ENCODE measurements at places on chromosomes 11 and 22.
A peak's percentile ranks its signal among the peaks of the same experiment; 100 is the strongest.

GRCh38 chr11:71454470-71455113 lies 1.6 kb downstream of the NADSYN1 start:
- DNase-seq: no peak

GRCh38 chr22:47128216-47128615 lies 365.8 kb downstream of the TBC1D22A start:
- DNase-seq: no peak

DNA sequence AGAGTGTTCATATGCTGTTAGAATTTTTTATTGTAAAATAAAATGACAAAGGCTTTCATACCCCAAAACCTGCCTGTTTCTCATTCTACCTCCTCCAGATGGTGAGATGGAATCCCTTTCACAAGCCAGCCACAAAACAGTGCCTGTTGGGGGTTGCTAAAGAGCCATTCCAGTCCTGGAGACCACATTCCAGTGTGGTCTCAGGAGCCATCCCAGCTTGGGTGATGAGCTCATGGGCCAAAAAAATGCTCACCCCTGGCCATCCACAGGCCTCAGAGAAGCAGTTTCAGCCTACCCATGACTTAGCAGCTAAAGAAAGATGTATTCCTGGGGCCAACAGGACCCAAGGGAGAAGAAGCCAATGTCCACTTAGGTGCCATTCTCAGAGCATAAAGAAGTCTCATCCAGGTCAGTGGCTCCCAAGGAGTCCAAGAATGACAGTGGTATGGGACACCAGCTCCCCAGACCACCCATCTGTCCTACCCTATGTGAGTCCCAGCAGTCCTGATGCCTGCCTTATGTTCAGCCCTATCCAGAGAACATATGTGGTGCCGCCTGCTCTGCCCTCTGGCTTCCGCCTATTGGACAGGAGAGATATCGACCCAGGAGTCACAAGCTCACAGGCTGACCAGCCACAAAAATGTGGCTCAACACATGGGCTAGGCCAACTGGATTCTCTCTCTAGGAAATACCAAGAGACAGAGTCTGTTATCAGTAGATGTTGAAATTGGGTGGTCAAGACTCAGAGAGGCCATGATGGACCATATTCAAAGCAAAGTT lies 26.4 kb downstream of the C11orf91 start:
- no peak for DNase-seq

DNA sequence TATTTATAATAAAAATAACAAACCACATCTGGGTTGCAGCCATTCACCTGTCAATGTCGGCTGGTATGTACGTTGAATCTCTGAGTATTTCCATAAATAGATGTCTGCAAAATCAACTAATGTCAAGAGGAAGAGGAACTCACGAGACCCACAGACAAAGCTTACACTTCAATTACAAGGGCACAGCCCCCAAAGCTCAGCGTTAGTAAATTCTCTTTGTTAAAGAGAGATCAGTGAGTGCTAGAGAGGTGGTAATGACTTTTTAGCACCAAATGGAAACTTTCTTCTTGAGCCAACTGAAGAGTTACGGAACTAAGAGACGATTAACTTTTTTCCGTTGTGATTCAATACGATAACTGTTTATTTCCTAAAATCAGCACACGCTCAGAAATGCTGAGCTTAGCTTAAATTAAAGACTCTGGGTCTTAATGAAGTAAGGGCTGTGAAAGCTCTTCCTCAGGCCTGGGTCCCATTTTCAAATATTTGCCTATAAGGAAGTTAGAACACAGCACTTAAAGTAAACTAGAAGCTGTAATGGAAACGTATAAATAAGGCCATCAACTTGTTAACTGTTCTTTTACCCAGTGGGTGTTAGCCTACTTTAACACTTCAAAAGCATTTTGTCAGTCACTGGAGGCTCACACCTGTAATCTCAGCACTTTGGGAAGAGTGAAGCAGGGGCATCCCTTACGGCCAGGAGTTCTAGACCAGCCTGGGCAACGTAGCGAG lies 22.8 kb upstream of the TFIP11 start:
- DNase-seq: peak; percentile 73

DNA sequence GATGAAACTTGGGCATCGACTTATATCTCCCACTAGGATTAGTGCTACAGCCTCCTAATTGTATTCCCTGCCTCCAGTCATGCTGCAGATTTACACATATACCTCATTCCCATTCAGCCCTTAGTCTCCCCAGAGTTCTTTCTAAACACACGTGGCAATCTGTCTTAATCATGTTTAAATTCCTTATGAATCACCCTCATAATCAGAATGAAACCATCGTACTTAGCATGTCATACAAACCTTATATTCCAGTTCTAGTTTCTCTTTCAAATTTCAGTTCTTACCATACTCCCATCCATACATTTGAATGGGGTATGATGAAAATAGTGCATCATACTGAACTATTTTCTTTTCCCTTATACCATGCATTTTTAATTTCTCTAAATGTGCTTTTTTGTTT lies 6.0 kb upstream of the OR10A2 start:
- no peak for DNase-seq

- no peak for DNase-seq
Observed at GRCh38 chr11:17490938-17491337, 14.3 kb upstream of the ABCC8 start.

GRCh38 chr11:110907629-110908028 lies 195.4 kb upstream of the ARHGAP20 start:
- DNase-seq: no peak

- no peak for DNase-seq
Observed at GRCh38 chr22:38957046-38957770, at the start of gene APOBEC3A. APOBEC3A (plus strand) TSS chr22:38957609; CDS start chr22:38957692, 83 bp downstream.

DNA sequence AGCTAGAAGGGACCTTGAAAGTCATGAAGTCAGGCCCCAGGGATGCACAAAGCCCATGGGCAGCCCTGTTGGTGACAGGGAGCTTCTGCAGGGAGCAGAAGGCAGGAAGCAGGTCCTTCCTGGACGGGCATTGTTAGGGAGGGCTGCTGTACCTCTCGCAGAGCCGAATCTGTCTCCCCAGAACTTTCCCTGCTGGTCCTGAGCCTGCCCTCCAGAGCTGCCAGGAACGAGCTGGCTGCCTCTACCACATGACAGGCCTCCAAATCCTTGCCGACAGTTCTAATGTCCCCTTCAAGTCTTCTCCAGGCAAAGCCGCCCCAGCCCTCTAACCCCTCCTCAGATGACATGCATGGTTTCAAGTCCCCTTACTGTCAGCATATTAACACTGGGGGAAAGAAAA lies 20.1 kb downstream of the SYT7 start:
- no peak for DNase-seq
